Hepatic stellate cell (primary cell): ENCODE measurements at places on chromosomes 4 and X.

DNA sequence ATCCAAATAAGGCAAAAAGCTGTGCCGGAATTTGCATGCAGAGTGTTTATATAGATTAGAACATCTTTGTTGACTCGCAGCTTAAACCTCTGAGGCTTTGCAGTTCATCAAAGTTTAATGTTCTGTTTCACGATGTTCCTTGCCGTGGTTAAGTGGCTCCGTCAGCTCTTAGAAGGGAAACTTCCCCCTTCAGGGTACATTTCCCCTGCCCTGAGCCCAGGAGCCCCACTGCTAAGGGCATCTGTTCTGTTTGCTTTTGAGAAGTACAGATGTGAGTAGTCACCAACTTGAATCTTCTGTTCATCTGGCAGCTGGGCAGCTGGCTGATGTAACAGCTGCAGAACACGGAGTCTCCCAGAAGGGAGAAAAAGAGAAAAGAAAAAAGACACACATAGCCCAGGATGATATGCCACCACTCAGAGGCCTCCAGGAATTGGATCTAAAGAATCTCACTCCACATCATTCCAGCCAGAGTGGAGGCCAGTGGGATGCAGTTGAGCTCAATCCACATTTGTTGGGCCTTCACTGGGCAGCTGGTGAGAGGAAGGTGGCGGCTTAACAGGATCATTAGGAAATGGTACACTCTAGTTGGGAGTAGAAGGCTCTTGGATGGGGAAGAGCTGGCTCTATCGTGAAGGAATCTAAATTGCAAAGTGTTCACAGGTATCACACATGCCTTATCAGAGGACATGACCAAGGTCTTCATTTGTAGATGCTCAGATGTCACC lies 178.7 kb upstream of the RBPJ start:
- DNase-seq = no peak

DNA sequence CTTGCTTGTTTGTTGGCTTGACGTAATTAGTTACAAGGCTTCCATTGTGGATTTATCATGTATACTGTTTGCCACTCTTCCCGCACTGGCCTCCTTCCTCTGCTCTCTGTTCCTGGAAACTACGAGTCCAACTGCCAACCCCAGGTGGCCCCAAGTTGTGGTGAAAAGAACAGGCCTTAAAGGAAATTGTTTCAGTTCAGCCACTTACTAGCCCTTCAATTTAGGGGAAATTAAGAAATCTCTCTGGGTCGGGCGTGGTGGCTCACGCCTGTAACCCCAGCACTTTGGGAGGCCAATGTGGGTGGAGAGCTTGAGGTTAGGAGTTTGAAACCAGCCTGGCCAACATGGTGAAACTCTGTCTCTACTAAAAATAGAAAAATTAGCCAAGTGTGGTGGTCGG lies 28.0 kb downstream of the RBM47 start:
- DNase-seq = no peak

DNA sequence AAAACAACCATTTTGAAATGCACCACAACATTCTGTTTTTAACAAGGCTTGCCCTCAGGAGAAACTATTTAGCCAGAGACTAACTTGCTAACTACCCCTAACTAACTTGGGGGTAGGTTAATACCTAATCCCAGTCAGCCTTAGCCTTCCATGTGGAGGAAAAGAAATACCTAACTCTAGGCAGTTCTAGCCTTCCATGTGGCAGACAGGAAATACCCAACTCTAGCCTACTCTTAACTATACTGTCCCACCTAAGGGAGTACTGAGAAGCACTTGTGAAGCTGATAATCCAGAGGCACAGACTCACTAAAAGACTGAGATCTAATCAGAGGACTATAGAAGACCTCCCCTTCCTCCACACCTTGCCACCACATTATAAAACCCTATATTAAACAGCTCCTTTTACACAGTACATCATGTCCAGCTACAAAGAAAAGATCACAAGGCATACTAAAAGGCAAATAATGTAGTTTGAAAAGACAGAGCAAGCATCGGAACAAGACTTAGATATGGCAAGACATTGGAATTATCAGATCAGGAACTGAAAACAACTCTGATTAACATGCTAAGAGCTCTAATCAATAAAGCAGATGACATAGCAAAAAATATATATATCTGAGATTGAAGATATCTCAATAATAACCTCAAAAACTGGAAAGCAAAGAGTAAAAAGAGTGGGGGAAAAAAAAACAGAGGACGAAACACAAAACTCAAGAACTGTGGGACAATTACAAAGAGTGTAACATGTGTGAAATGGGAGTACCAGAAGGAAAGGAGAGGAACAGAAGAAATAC lies 52.2 kb downstream of the FRYL start:
- DNase-seq = no peak

DNA sequence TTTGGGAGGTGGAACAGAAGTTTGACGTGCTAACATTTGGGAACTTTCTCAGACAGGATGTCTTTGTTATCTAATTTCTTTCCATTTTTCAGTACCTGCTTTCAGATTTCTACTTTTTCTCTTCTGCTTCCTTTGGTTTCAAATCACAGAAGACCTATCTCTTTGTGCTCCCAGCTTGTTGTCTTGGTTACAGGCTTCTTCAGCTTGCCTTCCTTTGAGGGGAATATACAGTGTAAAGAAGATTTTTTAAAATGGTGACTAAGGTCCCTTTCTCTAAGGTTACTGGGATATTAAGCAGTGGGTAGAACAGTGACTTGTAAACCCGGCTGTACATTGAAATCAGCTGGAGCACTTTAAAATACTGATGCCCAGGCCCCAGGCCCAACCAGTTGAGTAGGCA lies 48.0 kb downstream of the TMEM164 start:
- no peak for DNase-seq
